GM13976 (cell line): ENCODE measurements at places on chromosomes 12 and 14.

DNA sequence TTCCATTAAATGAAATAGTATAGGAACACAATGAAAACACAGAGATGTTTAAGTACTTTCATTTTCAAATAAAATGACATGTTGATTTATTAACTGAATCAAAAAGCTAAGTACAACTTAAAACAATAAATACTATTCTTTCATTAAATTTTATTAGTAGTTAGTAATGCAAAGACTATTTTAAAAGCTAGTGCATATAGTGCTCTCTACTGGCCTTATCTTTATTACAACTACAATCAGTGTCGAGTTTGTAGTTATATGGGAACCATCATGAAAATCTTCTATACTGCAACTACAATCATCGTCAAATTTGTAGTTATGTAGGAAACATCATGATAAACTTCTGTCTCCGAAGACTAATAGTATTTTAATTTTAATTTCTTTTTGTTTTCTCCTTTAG, 8.9 kb upstream of the LIN7A start:
- DNase-seq, result no peak

DNA sequence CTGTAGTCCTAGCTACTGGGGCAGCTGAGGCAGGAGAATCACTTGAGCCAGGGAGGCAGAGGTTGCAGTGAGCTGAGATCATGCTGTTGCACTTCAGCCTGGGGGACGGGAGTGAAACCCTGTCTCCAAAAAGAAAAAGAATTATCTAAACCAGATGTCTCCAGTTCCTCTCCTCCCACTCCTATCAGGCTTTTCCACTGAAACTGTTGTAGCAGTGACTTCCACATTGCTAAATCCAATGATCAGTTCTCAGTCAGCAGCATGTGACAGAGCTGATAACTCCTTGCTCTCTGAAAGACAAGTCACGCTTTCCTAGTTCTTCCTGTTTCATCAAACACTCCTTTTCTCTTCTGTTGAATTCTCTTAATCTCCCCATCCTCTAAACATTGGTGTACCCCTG, 8.6 kb downstream of the SLC38A6 start:
- DNase-seq, result no peak

DNA sequence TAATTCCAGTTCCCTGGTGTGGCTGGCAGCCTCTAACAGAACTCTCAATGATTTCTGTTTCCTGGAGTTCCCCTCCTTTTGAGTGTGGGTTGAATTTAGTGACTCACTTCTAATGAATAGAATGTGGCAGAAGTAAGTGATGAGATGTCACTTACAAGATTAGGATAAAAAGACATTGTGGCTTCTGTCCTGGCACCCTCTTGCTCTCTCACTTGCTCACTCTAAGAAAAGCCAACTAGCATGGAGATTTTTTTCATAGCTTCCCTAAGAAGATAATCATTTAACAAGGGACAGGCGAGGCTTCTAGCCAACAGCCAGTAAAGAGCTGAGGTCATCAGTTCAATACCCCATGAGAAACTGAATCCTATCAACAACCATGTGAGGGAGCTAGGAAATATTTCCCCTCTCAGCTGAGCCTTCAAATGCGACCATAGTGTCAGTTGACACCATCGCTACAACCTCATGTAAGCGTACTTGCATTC, 156.7 kb downstream of the TMTC3 start:
- DNase-seq, result no peak

DNA sequence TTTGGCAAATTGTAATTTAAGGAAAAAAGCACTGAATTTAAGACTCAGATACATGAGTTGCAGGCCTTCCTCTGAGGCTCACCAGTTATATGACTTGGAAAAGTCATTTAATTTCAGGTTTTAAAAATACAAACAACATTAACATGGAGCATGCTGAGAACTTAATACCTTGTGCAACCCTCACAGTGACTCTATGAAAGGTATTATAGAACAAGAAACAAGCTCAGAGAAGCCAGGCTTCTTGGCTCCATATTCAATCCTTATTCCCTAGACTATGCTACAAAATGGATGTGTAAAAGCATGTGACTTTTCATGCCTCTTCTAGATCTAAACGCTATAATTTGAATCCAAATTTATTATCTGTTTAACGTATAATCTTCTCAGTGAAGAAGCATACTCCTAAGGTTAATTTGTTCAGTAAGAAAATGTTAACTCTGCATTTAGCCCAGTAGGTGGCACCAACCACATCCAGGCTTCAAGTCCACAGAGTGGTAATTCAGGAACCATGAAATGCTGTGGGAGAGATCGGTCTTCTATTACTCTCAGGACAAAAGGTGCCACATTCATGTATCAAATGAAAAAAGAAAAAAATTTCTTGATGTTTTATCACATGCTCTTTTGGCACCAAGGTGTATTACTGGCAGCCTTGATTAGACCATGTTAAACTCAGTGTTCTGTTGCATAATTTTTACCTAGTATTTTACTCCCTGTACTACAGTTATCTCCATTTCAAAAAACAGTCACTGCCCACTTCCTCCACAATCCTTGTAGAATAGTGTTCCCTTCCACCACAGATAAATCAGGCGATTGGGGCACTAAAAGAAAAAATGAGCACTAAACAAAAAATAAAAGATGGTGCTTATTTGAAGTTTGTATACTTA, 9.3 kb downstream of the CCDC196 start:
- peak; percentile 42 for DNase-seq

GRCh38 chr12:31742891-31743290, 14.1 kb upstream of the AMN1 start:
- no peak for DNase-seq

DNA sequence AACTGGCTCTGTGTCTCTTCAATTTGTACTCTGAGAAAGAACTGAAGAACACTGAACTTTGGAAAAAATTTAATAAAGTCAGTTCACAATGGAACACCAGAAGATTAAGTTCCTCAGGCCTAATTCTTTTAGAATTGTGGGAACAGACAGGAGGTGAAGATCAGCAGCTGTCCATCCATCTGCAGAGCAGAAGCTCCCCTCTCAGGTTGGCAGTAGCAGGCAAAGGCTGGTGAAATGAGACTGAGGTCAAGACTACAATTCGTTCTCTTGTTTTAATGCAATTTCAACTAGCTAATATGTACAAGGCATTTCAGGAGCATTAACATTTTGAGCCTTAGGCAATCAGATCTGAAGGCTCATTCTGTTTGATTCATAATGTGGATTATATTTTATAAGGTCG, 10.3 kb upstream of the TRHDE start:
- no peak for DNase-seq

- no peak for DNase-seq
Observed at GRCh38 chr12:22264380-22264779, 70.1 kb downstream of the ST8SIA1 start.

DNA sequence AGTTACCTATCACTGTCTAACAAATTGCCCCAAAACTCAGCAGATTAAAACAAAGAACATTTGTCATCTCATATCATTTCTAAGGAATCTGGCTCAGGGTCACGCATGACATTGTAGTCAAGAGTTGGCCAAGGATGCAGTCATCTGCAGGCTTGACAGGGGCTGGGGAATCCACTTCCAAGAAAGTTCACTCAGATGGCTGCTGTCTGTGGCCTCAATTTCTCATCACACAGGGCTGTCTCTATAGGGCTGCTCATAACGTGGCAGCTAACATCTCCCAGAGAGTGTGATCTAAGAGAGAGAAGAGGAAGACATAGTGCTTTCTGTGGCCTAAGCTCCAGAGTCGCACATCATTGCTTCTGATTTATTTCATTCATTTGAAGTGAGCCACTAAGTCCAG, 17.0 kb upstream of the IL22 start:
- no peak for DNase-seq

GRCh38 chr14:62501021-62501750, 544.1 kb downstream of the KCNH5 start:
- DNase-seq, result no peak

DNA sequence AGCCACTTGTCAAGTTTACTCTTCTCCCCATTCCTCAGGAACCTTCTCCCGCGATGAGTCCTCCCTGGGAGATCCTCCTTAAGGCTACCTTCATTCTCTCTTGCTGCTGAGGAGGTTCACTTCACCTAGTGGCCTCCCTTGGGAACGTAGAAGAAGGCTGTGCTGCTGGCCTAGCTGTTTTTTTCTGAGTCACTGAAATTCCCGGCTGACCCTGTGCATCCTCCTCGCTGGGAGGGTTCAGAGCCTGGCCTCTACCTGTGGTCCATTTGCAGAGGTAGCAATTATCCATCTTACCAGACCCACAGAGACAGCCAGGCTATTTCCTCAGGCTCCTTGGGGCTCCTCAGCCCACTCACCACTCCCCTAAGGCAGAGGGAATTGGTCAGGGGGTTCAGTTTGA, 4.6 kb downstream of the KRT82 start:
- DNase-seq, result no peak

DNA sequence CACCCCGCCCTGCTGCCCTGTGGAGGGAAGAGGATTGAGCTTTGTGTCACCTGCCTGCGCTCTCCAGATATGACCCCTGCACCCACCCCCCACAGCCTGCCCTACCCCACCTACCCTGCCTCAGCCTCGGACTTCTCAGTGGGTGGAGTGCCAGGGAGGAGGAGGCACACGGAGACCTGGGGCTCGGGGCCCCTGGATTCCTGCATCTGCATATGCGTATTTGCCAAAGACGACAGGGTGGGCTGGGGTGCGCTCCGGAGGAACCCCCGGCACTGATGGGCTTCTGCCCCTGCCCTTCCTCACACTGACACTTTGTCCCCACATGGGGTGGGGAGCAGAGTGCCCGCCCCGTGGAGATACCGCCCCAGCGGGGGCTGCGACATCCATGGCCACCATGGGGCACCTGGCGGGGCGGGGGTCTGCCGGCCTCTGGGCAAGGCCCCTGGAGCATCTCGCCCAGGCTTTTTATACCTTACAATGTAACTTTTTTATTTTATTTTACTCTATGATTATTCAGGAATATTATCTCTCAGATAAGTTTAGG, 206.0 kb downstream of the TSPAN9 start:
- DNase-seq, result no peak

GRCh38 chr14:58398895-58399294, 3.2 kb downstream of the TOMM20L start:
- no peak for DNase-seq

- no peak for DNase-seq
Observed at GRCh38 chr14:60736494-60736893, 1.9 kb downstream of the MNAT1 start.

DNA sequence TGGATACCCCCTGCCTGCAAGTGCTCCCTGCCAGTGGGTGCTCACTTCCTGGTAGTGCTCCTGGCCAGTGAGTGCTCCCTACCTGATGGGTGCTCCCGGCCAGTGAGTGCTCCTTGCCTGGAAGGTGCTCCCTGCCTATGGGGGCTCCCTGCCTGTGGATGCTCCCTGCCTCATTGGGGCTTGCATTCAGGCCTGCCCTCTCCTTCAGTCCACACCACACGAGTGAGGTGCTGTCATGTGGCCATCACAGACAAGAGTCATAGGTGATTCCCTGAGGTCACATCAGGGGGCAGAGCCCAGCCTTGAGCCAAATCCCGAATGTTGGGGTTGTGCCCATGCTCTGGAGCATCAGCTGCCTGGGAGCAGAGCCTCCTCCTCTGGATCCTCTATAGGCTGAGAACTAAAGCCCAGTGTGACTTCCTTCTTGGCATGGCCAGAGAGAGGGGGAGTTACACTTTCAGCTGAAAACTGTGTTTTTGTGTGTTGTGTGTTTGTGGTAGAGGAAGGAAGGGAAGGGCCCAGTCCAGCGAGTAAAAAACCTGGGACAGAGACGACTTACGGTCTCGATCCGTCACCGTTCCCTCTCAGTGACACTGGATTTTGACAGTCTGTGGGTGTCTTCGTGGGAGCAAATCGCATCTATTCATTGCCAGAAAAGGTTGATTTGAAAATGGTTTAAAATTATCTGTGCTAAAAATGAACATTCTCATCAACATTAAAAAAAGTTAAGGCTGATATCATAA, 136.0 kb downstream of the ADGRD1 start:
- no peak for DNase-seq

DNA sequence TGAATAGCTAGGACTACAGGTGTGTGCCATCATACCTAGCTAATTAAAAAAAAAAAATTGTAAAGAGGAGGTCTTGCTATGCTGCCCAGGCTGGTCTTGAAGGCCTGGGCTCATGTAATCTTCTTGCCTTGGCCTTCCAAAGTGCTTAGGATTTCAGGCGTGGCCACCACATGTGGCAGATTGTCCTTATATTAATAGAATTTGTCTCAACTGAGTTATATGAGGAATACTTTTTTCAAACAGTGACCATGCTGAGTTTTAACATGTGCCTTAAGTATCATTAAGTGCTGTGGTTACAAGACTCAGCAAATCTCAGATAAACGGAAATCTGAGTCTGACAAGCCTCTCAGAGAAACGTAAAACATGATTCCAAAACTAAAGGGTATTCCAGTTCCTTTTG, 83.2 kb upstream of the FERMT2 start:
- no peak for DNase-seq

DNA sequence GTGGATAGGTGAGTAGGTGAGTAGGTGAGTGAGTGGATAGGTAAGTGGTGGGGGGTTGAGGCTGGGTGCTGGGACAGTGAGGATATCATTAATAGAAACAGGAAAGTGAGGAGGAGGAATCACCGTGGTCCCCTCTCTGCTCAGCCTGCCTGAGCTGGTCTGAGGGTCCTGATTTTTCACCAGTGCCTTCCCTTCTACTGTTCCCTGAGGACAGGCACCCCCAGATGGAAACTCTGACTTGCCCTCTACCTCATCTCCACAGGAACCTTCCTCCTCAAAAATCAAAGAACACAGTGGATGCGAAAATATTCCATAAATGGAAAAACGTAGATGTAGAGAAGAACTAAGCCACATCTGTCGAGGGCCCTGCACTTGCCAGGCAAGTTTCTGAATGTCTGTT, 1.9 kb downstream of the GPR68 start:
- no peak for DNase-seq

GRCh38 chr12:91913651-91914050, 232.0 kb downstream of the BTG1 start:
- DNase-seq, result no peak

DNA sequence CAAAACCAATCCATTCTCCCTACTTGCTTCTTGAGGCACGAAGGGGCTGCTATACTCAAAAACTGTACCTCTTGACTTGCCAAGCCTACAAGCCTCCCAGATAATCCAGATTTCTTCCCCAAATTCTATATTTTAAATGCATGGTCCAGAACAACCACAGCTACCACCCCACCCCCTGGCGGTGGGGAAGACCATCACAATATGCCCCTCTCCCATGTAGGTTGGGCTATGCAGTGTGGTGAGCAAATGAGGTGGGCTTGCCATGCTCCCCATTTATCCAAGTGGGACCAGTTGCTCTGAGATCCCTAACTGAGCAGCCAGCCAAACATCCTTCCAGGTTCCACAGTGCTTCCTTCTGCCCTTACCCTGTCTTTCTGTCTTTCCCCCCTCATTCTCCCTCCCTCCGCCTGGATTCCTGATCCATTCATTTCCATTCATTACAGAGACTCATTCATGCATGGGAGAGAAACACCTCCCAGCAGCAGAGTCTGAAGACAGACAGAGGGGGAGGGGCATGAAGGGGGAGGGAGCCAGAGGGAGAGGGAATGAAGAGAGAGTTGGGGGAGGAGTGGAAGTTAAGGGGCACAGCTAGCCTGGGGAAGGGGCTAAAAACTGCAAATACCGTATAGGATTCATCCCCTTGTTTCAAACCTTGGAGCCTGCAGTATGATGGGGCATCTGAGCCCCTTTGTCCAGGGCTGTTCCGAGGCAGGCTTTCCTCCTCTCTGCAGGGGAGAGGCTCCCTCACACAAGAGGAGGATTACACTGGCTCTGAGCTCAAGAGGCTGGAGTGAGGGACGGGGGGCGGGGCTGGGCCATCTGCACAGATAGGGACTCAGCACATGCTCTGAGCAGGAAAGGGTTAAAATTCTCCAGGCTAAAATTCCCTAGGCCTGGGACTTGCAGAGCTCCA, 4.4 kb downstream of the ZNF219 start:
- no peak for DNase-seq
